ENCODE measurements at places on chromosomes 11 and 22.

GRCh38 chr11:123672568-123672967 lies 18.1 kb upstream of the SCN3B start:
- DNase-seq: no peak

DNA sequence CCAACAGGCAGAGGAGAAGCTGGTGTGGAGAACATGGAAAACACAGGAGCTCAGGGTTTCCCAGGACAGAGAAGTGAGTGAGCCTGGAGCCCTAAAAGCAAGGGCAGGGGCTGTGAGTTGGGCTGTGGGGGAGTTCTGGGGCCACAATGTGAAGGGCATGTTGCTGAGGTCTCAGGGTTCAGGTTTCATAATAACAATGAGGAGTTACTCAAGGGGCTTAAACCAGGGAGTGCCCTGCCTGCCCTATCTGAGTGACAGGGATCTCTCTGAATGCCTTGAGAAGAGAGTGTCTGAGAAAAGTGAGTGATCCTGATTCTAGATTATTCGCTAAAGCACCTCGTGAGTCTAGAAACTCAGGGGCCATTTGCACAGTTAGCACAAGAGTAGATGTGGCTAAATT lies 129.6 kb downstream of the VPREB1 start:
- no peak for DNase-seq

GRCh38 chr11:75345455-75346160 lies 5.9 kb downstream of the ARRB1 start:
- no peak for DNase-seq

GRCh38 chr11:88535916-88536547 lies 198.5 kb upstream of the CTSC start:
- peak; percentile 91 for DNase-seq

DNA sequence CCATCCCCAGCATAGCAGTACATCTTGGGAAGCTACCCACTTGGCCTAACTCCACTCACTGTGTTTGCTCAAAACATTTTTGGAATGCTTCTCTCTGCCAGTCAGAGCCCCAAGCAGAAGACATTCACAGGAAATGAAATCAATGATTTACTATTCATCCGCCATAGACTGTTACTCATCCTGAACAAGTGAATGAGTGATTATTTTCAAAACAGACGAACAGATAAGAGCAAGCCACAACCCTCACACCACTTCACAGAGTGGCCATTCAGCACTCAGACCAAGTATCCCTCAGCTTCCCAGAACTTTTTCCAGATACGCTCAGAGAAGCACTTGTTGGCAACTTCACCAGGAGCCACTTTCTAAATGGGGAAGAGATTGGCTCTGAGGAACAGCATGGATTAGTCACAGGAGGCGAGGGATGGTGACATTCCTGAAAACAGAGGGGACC lies 13.0 kb upstream of the UBASH3B start:
- DNase-seq: peak; percentile 92

GRCh38 chr11:111097191-111097590 lies 148.3 kb upstream of the POU2AF2 start:
- no peak for DNase-seq

- peak; percentile 53 for DNase-seq
These were observed 914 bp upstream of the PRDM11 start for GRCh38 chr11:45145379-45146071.

DNA sequence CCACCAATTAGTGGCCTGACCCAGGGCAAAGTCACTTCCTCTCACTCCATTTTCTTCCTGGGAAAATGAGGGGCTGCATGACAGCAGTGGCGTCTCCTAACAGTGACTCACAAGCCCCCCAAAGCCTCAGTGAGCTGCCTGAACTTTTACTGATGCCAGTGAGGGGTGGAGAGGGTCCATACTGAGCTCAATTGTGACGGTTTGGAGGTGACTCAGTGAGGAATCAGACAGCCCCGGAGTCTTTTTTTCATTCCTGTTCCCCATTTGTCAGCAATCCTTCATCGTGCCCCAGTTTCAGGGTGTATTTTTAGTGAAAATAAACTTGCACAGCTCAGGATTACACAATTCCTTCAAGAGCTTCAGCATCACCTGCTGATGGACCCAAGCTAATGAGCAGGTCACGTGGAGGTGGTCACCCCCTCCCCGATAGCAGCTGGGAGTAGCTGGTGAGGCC lies 30.1 kb upstream of the RASD2 start:
- DNase-seq: peak; percentile 64

- DNase-seq: no peak
These were observed 216.0 kb upstream of the ISX start for GRCh38 chr22:34849965-34850364.

GRCh38 chr11:121304759-121305158 lies 12.2 kb downstream of the SC5D start:
- DNase-seq: peak; percentile 25

- peak; percentile 98 for DNase-seq
These were observed 368.9 kb downstream of the DDX10 start for GRCh38 chr11:109033627-109034338.

- peak; percentile 92 for DNase-seq
These were observed 120.5 kb upstream of the RASSF10 start for GRCh38 chr11:12888525-12889158.

- DNase-seq: peak; percentile 80
These were observed 737 bp downstream of the RBM4 start for GRCh38 chr11:66639066-66639813.

DNA sequence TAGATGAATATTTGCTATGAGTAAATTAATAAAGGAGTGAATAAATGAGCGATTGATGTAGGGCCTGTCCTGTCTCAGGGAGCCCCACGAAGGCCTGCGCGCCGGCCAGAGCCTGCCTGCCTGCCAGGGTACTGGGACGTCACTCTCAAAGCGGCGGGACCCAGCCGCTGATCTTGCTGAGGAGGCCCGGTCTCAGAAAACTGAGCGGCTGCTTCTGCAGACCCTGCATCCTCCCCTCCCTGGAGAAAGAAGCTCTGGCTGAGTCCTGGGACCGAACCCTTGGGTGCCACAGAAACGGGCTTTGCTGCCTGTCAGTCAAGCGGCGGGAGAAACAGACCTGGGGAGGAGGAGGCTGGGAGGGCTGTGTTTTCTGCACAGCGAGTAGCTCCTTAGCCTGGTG lies 91.6 kb upstream of the B3GAT1 start:
- no peak for DNase-seq

- DNase-seq: peak; percentile 96
These were observed 30.6 kb upstream of the DRD2 start for GRCh38 chr11:113505541-113506375.

GRCh38 chr11:394034-394857 lies at the start of gene PKP3:
PKP3 (plus strand) TSS chr11:394209; CDS start chr11:394293, 84 bp downstream.
- DNase-seq: peak; percentile 81

GRCh38 chr22:26985931-26986782 lies 328.8 kb downstream of the MIAT start:
- no peak for DNase-seq

DNA sequence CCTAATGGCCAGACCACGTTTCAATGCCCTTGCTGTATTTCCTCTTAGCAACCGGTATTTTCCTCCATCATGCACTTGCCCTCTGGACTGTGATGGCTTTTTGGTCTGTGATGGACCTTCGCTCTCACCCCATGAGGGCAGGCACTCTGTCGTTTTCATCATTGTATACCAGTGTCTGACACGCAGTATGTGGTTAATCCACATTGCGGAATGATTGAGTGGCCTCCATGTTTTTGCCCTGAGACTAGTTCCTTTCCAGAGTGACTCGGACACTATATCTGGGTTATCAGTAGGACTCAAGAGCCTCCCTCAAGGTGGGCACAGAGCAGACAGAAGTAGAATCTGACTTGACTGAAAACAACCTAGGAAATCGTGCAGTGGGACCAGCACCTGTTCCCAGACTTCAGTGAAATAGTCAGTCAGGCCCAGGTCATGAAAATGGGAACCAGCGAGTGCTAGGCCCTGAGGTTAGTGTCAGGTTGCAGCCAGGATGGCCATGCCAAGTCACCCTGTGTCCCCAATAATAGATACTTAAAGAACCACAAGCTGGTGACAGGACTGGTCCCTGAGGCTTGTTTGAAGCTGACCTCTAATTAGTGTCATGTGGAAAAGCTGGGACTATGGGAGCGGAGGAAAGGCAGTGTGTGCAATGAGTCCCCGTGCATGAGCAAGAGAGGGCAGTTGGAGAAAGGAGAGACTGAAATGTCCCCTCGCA lies 464.7 kb downstream of the INSC start:
- DNase-seq: no peak

GRCh38 chr22:32584650-32585049 lies 110.0 kb downstream of the FBXO7 start:
- DNase-seq: peak; percentile 62

- DNase-seq: peak; percentile 85
These were observed 24.4 kb downstream of the SREBF2 start for GRCh38 chr22:41857155-41857859.

GRCh38 chr11:110990311-110990710 lies 255.2 kb upstream of the POU2AF2 start:
- peak; percentile 43 for DNase-seq

- DNase-seq: peak; percentile 76
These were observed 673 bp downstream of the CDON start for GRCh38 chr11:126061707-126062678.

DNA sequence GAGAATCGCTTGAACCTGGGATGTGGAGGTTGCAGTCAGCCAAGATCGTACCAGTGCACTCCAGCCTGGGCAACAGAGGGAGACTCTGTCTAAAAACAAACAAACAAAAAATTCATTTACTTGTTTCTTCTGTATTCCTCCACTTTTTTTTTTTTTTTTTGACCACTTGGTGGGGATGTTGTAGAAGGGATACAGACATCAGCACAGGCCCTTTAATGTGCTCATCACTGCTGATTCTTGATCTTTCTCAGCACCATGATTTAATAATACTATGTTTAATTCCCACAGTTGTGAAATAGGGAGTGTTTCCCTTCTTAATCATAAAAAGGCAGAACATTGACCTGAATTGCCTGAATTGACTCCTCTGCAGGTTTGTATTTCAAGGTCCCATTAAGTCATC lies 4.5 kb downstream of the TTC9C start:
- DNase-seq: peak; percentile 68

DNA sequence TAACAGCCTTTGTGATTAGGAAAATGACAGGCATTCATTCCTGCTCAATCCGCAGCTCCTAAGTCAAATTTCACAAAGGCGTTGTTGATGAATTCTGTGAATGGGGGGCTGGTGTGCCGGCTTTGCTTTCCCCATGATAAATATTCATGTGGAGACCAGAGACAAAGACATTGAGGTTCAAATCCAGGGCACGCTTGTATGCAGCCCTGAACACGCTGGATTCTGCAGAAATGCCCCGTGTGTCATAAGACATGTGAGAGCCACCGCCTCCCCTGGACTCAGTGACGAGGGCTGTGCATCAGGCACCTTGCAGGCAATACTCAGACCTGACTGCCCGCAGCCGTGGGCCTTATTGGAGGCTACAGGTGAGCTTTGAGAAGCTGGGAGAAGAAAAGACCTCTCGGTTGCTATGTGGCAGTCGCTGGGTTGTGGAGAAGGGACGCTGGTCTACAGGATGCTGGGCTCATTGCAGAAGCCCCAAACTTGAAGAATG lies 906.2 kb downstream of the BRD1 start:
- no peak for DNase-seq

- peak; percentile 67 for DNase-seq
These were observed 199.7 kb downstream of the C11orf91 start for GRCh38 chr11:33500861-33501479.

- peak; percentile 48 for DNase-seq
These were observed 23.9 kb downstream of the RTN4RL2 start for GRCh38 chr11:57484141-57484710.

DNA sequence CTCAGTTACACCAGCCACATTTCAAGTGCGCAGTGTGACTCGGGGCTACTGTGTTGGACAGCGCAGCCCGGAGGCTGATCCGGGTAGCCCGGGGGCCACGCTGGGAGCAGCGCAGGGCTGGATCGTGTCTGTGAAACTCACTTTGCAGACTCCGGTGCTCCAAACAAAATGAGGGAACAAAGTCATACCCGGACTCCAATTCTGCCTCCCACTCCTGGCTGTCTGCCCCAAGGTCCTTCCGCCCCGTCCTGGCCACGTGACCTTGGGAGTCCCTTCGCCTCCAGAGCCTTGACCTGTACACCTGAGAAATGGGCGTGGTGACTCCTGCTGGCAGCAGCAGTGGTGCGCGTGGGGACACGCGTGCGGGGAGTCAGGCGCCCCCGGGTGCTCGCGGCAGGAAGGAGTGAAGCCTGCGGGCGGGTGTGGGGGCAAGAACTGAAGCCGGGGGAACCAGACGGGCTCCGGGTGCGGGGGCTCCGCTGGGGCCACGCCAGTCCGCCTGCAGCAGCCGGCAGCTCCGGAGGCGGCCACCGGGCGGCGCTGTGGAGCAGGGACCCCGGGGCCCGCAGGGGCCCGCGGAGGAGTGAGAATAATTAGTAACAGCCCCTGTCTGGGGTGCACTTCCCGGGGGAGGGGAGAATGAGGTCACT lies 42.4 kb downstream of the KCNJ4 start:
- DNase-seq: peak; percentile 21

DNA sequence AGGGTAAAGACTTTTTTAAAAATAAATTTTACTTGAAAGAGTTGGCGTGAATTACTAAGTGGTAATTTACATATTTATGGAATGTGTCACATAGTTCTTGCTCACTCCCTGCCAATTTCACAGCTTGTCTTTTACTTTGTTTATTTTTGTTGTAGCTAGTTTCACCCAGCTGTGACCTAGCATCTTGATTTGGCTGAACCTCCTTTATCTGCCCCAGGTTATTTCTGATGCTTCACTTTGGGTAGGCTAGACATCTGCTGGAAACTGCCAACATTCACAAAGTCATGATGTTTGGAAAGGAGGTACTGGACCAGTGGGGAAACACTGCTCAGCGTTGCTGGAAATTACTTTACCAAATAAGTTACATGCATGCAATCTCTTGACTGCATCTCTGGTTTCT lies 1676.0 kb upstream of the RAG2 start:
- DNase-seq: peak; percentile 0

- DNase-seq: no peak
These were observed 4.9 kb downstream of the PPP1CA start for GRCh38 chr11:67396587-67397389.

DNA sequence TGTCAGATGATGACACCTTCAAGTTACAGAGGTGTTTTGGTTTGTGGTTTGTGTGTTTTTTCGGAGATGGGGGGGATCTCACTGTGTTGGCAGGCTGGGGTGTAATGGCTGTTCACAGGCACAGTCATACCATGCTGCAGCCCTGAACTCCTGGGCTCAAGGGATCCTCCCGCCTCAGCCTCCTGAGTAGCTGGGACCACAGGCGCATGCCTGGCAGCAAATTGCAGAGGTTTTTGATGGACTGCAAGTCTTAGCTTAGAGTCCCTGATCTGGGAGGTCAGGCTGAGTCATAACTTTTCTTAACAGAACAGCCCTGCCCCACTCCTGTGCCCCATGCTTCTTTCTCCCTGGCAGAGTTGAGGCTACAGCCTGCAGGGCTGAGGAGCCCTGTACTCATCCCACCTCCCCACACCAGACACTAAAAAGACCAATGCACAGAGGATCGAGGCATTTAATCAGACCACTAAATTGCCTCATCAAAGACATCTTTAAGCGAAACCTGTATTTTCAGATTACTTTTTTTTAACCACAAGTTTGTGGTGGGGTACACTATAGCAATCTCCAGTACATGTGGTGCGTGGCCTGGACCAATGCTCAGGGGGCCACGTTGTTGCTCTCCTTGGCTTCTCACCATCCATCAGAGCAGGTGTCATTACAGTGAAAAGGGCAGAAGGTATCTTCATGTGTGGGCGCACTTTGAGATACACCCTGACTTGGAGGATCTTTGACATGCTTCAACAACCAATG lies 17.1 kb upstream of the ADORA2A start:
- peak; percentile 44 for DNase-seq
